ENCODE measurements at places on chromosomes 3 and 15.
A peak's percentile ranks its signal among the peaks of the same experiment; 100 is the strongest.

DNA sequence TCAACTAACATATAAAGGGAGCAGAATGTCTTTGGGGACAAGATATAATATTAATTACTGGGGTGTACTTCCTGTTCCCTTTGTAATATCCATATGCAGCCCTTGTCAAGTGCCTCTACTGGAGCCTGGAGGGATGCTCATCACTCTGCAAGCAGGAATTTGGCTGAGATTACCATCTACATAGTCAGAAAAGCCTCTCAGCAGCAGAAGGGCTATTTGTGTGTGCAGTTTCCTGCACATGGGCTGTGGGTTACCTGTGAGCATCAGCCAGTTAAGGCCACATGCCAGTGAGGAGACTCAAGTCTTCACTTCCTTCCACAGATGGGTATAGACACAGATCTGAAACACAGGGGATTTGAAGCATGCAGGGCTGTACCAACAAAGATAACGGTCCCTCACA, 278.1 kb upstream of the PLSCR5 start:
- DNase-seq, result no peak

DNA sequence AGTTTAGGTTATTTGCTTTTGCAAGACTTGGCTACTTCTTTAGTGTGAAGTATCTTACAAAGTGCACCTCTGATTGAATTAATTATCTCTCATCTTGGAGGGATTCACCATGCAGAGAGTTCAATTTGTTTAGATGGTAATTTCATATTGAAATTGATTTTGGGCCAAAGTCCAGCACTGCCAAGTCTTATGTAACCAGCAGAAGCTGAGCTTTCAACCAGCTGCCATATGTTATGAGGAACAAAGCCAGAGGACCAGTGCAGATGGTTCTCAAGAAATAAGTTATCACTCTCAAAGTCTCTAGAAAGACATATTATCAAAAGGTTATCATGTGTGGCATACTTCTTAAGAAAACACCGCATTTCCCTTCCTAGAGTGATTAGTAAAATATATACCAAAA, 29.0 kb downstream of the ABHD6 start:
- no peak for DNase-seq

DNA sequence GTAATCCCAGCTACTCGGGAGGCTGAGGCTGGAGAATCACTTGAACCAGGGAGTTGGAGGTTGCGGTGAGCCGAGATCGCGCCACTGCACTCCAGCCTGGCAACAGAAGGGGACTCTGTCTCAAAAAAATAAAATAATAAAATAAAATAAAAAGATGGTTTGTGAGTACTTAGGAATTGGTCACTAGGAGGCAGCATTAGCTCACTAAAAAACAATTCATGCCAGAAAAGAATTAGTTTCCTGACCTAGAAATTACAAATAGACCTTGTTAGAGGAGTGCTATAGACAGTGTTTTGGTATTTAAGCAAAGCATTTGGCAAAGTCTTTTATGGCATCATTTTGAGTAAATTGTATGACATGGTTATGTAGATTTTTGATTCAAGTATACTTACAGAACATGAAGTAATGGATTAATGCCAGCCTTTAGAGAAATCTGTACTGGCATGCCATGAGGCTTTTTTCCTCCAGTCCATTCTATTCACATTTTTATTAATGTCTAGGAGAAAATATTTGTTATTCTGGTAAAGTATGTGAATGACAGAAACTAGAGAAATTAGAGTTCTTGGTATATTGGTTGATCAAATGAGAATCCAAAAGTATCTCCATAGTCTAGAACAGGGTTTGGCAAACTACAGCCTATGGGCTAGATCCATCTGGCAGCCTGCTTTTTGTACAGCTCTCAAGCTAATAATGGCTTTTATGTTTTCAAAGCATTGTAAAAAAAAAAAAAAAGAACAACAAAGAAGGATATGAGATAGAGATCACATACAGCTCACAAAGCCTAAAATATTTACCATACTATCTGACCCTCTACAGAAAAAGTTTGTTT, 81.6 kb downstream of the LRRC49 start:
- DNase-seq, result no peak

DNA sequence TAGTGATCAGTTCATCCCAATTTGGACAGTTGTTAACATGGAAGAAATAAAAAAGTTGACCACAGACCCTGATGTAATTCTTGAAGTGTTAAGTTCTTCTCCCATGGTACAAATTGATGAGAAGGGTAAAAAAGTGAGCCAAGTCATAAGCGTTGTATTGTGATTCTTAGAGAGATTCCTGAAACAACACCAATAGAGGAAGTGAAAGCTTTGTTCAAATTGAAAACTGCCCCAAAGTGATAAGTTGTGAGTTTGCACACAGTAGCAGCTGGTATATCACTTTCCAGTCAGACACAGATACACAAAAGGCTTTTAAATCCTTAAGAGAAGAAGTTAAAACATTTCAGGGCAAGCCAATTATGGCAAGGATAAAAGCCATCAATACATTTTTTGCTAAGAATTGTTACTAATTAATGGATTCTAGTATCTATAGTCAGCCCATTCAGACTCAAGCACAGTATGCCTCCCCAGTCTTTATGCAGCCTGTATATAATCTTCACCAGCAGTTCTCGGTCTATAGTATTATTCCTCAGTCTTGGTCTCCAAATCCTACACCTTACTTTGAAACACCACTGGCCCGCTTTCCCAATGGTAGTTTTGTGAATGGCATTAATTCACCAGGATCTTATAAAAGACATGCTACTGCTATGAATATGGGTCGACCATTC, 38.2 kb downstream of the CDIN1 start:
- DNase-seq, result no peak

DNA sequence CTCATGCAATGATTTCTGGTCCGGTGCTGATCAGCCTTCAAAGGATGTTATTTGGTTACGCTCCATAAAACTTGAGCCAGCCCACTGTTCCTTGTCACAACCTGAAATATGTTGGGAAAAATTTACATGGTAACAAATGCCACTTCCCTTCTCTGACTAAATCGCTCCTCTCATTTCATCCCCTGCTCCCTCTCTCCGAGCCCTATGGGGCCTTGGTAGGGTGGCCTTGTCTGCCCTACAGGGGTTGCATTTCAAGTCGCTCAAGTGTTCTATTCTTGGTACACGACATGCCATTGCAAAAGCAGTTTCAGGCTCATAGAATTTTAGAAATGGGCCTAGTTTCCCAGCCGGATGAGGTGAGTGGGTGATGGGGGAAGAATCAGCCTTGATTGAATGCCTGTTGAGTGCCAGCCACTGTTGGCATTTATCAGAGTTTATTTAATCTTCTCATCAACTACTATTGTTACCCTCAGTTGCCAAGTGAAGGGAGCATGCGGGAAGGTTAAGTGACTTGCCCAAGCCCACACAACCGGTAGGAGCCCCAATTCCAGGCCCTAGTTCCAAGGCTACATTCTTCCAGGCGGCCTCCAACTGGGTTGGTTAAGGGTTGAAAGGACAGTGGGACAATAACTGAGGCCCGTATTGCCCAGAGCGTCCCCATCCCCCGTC, 961 bp upstream of the ABHD2 start:
- DNase-seq, result no peak

GRCh38 chr15:79136434-79137046, 46.0 kb upstream of the RASGRF1 start:
- no peak for DNase-seq

DNA sequence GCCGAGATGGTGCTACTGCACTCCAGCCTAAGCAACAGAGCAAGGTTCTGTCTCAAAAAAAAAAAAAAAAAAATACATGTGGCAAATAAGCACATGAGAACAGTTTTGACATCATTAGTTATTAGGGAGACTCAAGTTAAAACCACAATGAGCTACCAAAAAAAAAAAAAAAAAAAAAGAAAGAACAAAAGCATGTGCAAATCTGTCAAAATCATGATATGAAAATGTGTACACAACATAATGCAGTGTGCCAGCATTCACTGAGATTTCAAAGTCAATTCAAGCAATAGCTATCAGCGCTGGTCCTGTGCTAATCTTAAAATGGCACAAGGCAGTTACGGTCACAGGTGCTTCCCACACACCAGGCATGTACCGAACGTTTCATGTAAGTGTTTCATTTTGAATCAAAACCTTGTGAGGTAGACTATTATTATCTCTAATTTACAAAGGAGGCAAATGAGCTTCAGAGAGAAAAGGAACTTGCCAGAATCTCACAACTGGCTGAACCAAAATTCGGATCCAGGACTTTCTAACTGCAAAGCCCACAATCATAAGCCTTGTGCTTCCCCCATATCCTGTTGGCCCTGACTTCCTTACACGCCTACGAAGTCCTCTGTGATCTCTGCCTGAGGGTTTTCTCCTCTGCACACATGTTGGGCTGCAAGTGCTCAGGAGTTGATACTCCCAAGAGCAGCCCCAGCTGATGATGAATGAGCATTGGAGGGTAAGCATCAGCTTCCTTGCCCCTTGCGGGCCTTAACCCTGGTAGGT, 200.1 kb upstream of the PROK2 start:
- no peak for DNase-seq

- no peak for DNase-seq
These were observed 5.2 kb downstream of the WNT5A start for GRCh38 chr3:55481744-55482495.

- no peak for DNase-seq
These were observed 424.3 kb upstream of the TPRG1 start for GRCh38 chr3:188747489-188747888.

DNA sequence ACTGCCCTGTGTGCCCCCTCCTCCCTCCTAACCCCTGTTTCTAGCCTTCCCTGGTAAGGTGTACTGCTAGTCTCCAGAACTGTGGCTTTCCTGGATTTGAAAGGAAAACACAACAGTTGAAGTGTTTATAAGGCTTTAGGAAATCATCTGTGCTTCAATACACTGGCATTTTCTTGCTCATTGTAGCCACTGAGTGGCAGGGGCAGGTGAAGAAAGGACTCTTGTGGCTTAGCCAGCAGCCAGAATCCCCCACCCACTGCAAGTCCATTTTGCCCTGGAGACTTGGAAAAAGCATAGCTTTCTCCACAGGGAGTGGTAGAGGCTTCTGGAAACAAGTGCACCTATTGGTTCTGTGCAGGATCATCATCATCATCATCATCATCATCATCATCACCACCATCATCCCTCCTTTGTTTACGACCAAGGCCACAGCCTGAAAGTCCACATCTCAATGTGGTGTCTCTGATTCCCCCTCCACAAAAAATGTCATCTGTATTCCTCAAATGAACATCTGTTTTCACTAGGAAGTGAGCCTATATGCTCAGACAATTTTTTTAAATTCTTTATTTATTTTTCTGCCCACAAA, 33.4 kb downstream of the AQP9 start:
- DNase-seq, result no peak

DNA sequence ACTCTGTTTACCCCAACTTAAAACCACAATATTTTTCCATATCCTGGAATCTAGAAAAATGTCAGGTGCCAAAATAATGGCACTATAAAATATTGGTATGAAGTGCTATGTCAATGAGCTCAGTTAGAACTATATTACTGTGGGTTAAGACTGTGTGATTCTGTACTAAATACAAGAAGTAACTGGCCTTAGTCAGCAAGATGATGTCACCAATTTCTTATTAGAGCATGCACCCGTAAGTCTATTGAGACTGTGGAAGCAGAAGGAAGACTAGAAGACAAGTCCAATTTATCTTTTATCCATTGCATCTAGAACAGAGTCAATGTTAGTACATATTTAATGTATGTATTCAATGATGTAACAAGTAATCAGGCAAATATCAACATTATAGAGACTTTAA, 25.0 kb downstream of the LRRC58 start:
- DNase-seq, result no peak

- DNase-seq, result peak; percentile 12
These were observed 165.6 kb downstream of the NSMCE3 start for GRCh38 chr15:29103824-29104565.

DNA sequence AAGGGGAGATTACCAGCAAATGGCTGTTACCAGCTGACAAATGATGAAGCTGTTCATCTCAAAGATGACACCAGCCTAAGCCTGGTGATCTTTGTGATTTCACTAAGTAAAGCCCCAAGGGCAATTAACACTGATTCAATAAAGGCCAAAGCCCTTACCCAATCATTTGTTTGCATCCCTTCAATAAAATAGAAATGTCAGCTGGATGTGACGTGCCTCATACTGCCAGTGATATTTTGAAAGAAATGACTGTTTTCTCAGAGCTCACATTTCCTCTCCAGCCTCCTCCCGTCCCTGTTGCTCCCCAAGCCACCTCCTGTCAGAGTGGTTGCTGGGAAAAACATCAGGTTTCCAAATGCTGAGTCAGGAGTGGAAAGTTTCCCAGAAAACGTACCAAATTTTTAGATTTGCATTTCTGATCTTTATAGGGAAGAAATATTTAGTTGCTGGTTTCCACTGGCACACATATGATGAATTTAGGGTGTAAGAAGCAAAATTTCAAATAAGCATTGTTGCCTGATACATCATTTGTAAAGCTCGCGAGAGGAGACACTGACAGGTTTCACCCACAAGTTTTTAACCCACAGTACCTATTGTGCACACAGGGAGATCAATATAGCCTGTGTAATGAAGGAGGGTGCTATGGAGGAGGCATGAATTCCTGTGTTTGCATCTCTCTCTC, 21.0 kb downstream of the C2CD4A start:
- no peak for DNase-seq

DNA sequence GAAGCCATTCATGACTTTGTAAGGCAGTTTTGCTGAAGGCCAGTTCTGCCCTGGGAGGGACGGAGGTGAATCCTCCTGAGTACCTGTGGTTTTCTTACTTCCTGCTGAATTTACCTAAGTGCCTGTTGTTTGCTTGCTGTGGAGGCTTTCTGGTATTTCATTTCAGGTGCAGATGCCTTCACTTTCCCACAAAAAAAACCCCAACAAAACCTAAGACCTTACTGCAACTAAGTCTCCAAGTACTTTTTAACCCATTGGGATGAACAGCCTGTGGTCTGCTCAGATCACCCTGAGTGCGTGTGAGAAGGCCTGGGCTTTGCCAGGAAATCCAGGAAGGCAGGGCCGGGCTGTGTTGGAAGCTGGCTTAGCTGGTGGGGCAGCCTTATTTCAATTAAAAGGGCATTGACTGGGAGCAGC, 65.3 kb downstream of the IGF1R start:
- no peak for DNase-seq

DNA sequence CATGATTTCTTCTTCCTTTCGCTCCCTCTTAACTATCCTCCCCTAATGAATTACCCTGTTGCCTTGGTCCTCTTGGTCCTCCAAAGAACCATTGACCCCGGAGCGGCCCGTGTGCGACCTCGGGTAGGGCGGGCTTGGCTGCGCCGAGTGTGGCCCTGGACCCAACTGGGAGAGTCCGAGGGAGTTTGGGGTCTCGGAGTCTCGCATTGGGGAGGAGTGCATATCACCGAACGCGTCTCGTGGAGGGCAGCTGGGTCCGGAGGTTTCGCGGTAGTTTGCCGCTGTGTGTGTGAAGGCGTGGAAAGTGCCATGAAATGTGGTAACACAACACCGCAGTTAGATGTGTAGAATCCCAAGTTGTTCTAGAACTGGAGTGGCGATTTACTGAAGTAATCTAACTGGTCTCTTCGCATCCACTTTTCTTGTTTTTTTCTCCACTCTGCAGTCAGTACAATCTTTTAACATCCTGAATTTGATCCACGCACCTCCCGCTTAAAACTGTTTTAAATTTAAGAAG, 363 bp downstream of the GTF2E1 start:
- DNase-seq, result no peak

Measured in stimulated activated CD4-positive, alpha-beta T cell treated with anti-CD3 and anti-CD28 coated beads, Interleukin-1b, Interleukin-23, amount 100 ng/mL, for 24 hours (primary cell).